Body of pancreas (tissue), 4 donors: ENCODE measurements at places on chromosomes 5 and 9.

DNA sequence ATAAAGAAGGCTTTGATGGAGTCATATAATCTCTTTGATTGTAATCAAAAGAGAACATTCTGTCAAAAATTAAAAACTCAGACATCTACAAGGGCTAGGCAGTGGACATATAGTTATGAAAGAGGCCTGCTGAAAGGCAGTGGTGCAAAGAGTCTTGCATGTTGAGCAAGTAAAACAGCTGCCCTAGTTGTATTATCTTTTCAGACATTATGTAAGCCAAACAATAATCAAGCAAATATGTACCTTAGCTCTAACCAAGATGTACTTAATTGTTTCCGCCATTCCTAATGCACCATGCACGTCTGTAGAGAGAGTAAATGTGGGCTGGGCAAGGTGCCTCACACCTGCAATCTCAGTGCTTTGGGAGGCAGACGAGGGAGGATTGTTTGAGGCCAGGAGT is 14.3 kb downstream of the GAPT start:
- DNase-seq, result no peak

- DNase-seq, result no peak
Observed at GRCh38 chr5:30050056-30050815, 1143.2 kb upstream of the CDH6 start.

DNA sequence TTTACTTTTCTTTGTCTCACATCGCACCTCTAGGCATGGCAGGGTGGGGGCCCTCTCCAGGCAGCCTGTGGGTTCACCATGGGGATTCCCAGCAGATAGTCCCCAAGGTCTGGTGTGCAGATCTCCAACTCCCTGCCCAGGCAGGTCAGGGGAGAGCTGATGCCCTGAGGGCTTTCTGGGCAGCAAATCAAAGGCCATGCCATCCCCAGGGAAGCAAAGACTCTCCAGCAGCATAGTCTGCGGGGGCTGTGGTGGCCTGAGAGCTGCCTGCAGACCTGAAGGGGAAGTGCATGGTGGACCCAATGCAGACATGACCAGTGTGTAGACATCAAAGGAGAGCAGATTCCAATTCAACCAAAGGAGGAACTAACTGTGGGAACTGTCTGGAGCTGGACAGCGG is 7.7 kb downstream of the NEURL1B start:
- DNase-seq, result no peak

DNA sequence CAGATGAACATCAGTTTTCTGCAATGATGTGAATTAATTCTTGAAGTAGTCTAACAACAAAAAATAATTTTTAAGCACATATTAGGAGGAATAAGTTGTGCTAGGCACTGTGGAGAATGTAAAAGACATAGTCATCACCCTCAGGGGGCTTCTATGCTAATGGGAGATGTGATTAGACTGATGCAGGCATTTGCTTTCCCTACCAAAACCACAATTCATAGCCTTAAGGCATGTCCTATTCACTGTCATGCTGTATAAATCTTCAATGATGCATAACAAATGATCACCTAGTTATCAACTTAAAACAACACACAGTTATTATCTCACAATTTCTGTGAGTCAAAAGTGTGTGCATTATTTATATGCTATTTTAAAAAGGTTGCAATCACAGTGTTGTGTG is 422.6 kb downstream of the MAN2A1 start:
- DNase-seq, result no peak

DNA sequence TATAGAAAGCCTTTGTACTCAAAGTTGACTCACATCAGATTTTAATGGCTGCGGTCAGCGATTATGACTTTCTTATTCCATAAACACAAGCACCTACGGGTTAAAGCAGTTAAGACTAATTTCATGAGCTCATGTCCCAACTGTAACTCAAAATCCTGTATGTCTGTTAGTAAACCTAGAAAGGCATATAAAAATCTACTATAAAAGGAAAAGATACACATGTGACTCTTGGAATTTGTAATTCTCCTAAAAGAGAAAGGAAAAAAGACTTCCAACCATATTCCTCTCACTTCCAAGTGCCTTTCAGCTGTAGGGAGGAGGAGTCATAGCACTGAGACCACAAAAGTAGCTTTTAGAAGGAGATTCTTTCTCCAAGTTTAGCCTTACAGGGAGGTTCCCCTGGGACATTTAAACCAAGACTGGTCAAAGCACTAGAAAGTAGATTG is 129.1 kb downstream of the EBF1 start:
- DNase-seq, result no peak

GRCh38 chr5:31553863-31554262 is 21.8 kb downstream of the C5orf22 start:
- no peak for DNase-seq

GRCh38 chr9:109574061-109574882 is 76.2 kb upstream of the PTPN3 start:
- DNase-seq, result peak; percentile 26

DNA sequence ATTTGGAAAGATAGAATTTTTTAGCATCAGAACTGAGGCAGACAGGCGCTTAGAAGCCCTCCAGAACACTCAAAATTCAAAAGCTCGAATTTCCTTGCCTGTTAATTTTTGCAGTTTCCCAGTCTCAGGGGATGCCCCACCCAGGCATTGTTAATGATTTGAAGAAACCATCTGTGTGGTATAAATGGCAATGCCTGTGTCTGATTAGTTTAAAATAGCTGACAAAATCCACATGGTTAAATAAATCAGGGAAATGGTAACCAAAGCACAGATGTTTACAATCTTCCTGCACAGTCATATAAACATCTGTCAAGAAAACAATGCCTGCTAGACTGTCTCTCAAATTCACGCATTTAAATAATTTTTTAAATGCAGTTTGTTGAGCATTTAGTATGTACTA is 185.2 kb upstream of the RGMB start:
- DNase-seq, result no peak

DNA sequence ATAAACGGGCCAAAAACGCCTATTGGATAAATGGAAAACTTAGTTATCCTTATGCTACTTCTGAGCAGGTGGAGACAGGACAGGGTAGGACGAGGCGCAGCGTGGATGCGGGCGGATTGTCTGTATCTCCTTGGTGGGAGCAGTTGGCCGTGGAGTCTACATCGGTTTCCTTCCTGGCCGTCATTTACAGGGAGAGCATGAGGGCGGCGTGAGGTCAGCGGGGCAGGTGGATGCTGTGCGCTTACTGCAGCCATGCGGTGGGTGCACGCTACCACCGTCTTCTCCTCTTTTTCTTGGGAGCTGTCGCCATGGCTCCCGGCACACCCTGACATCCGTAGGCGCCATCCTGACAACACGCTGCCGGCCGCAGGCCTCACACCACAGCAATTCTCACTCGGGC is 121.3 kb downstream of the ADAMTS2 start:
- DNase-seq, result peak; percentile 2

GRCh38 chr5:164728733-164729132 is 1223.3 kb downstream of the MAT2B start:
- no peak for DNase-seq

- no peak for DNase-seq
Observed at GRCh38 chr5:178211095-178212048, 7.0 kb downstream of the HNRNPAB start.

GRCh38 chr9:103839197-103839596 is 254.9 kb upstream of the SMC2 start:
- DNase-seq, result no peak

DNA sequence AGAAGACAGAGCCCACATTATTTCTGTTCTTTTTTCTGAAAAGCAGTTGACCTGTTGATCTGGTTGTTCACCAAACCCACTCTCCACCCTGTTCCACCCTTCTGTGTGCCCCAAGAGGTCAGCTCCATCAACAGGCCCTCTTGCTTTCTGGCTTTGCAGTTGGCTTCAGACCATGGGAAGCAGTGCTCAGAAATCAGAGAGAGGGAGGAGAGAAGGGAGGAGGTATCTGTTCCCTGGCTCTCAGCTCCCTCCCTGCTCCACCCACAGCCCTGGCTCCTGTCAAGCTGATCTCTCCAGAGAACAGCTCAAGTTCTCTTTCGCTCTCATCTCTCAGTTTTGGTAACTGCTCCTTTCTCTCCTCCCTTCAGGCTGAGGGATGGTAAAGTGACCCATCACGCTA is 144.2 kb upstream of the RAI14 start:
- no peak for DNase-seq

GRCh38 chr5:117262572-117263131 is 688.0 kb upstream of the SEMA6A start:
- no peak for DNase-seq

DNA sequence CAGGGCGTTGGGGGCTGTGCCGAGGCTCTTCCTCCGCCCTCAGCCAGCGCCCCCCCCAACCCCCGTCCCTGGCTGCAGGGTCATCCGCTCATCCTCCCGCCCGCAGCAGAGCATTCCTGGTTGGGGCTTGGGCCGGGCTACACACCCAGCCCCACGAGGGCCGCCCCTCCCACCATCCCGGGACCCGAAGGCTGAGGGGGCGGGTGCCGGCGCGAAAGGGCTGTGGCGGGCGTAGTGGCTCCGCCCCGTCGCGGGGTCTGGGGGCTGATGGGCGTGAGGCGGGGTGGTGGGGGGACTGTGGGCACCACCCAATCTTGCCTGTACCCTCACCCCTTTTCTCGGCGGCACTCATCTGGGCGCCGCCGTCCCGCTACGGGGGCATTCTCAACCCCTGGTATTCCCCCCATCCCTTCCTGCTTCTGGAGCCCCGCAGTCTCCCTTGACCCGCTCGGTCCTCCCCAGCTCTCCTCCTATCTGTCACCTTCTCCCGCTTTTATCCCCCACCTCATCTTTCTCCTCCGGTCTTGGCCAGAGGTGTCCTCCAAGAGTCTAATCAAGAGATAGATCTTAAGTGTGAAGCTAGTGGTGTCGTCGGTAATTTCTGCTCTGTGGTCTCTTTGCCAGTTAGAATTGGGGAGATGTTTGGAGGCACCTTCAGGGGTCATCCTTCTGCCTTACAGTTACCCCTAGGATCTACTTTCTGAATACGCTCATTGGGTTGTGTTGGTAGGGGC is 1.6 kb downstream of the FER start:
- DNase-seq, result no peak

GRCh38 chr9:29969856-29970647 is 2396.8 kb upstream of the C9orf72 start:
- DNase-seq, result no peak

- no peak for DNase-seq
Observed at GRCh38 chr5:160366230-160366629, 4.2 kb downstream of the C1QTNF2 start.

DNA sequence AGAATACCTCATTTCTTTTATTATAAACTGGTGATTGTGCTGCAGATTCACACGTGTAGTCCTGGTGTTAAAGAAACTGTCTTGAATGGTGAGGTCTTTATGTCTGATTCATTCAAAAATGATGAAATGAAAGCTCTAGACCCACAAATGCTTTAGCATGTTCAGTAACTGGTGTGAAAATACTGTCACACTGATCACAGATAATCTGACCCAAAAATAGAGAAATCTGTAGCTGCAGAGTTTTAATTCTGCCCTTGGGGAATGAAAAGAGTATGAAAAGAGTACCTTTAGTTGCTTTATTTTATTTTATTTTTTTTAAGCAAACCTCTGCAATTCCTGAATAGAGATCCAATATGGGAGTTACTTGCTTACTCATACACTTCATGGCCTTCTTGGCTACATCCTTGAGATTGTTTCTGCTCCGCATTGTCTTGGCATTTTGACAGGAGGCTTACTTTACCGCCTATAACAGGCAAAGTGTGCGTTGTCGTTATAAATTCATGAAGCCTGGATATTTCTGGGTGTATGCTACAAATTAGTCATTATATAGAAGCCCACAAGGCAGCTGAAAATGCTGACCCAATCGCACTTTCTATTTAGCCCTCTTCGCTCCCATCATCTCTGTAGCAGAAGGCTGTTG is 2.7 kb downstream of the RGMB start:
- peak; percentile 10 for DNase-seq

GRCh38 chr5:159601216-159601615 is 270.9 kb upstream of the IL12B start:
- DNase-seq, result no peak

DNA sequence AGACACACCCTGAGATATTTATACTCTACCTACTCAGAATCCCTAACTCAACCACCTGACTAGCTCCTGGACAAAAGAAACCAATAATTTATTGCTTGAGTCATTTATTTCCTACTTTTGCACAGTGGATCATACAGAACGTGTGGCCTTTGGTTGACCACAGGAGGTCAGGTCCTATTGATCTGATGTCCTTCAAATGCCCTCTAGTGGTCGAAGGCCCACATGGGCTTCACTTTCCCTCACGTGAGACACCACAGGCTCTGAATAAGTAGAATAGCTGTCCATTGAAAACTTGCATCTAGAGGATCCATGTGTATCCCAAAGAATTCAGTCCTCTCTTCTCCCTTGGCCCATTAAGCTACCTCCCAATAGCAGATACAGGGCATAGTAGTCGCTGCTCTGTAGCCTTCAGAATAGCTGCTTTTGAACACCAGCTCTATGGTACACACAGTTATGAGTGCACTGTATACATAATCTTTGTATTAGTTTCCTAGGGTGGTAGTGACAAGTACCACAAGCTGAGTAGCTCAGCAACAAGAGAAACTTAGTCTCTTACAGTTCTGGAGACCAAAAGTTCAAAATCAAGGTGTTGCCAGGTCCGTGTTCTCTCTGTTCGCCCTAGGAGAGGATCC is 177.6 kb upstream of the SMARCA2 start:
- peak; percentile 47 for DNase-seq

DNA sequence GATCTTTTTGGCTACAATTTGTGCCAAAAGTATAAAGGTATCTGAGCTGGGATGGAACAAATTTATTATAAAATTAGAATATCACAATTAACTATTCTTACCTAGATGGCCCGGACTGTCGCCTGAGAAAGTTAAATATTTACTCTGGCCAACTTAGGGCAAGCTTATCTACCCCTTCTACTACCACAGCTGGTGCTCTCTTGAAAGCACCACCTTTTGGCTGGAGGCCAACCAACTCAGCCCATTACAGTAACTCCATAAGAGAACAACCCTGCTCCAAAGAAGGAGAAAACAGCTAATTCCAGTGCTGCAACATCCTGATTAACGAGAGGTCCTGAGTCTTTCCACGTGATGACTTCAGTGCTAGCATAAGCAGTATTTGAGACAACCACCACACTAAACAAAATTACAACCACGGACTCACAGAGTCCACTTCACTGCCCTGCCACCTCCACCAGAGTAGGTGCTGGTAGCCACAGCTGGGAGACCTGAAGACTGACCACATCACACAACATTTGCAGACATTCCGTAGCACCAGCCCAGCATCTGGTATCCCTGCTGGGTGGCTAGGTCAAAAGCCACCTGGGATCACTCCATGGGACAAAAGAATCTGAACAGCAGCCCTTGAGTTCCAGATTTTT is 43.2 kb downstream of the RGMB start:
- DNase-seq, result peak; percentile 94

DNA sequence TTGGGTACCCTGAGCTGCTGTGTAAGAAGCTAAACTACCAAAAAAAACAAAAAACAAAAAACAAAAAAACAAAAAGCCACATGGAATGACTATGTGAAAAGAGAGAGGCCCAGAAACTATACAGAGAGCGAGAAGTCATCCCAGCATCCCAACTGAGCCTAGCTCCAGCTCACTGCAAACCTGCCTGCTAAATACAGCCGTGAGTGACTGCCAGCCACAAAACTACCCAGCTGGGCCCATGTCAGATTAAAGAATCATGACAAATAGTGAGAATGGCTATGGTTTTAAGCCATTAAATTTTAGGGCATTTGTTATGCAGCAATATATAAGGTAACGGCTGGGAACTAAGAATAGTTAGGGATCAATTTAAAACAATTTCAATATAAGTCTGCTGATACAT is 335.1 kb upstream of the PDE4D start:
- DNase-seq, result no peak

- no peak for DNase-seq
Observed at GRCh38 chr5:111704452-111705085, 52.4 kb downstream of the NREP start.
